ENCODE measurements at places on chromosomes 6 and 20. TPM values are rescaled to one million over a fixed set of nuclear protein-coding genes. Genes with fewer than 3 reads are reported as not detected.

- DNase-seq, result no peak
Measured at GRCh38 chr6:106912091-106912490, 62.4 kb downstream of the CD24 start.

DNA sequence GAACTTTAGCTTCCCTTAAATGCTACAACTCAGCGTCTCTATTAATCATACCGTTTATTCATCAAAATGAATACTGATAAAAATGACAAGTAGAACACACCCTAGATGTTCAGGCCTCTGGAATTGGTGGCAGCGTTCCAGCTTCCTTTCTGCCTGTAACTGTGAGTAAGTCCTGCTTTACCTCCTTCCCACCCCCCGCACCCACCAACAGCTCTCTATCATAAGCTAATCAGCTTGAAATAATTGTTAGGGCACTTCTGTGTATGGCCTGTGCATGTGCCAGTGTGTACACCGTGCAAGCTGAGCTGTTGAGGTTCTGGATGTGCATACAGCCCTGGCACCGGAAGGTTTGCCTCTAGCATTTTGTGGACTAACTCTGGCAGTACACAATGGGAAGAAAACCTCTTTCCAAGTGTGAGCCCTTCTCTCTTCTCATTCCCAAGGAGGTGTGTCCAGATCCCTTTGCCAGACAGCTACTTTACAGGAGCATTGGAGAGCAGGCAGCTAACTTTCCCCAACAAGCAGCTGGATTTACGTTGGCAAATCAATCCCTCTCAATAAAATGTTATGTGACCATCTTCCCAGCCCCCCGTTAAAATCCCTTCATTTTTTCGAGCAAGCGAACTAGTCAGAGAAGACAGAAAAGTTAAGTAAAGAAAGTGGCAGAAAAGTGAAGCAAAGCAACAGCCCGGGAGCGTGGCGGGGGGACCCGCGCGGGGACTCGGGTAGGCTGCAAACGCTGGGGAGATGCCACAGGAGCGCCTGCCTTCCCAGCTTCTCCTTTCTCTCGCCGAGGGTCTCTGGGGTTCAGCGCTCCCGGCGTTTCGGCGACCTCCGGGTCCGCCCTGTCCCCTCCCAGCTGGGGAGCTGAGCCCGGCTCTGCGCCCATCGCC is 803 bp upstream of the ADGRG6 start:
- DNase-seq, result peak; percentile 12

DNA sequence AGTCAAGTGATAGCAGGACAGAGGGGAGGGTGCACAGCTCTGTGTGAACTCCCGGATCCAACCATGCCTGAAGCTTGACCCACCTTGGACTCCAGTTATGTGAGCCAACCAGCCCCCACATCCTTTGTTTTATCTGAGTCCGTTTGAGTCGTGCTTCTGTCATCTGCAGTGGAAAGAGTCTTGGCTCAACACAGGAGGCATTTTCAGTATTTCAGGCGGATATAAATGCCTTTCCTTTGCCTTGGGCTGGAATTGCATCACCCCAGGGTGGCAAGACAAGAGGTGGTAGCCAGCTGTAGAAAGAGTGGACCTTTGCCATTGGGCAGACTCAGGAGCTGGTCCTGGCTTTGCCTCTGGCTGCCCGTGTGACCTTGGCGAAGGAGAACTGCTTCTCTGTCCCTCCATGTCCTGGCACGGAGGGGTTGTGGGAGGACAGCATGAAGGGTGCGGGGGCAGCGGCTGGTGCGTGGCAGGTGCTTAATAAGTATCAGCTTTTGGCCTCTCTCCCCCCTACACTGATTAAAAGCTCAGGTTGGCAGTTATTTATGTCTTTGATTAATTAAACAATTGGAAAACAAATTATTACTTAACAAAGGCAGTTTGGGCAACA is 42.6 kb upstream of the APCDD1L start:
- DNase-seq, result no peak

DNA sequence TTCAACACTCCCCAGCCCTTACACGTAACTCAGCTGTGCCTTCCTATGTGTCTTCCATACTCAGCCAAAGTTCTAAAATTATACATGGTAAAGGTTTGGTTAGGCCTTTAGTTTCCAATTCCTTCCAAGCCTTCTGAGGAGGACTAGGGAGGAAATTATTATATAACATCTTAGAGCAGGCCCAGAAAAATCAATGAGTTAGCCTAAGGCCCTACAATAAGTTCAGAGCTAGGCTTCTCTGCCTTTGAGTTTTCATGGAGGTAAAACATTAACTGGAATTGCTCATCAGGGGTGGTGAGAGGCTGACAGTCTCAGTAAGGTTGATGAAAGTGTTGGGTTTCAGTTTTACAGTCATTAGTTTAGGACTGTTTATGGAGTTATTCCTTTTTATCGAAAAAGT is 286.0 kb downstream of the ADGB start:
- no peak for DNase-seq

GRCh38 chr6:151408858-151409257 is 17.5 kb upstream of the ZBTB2 start:
- no peak for DNase-seq

- no peak for DNase-seq
Measured at GRCh38 chr6:15285682-15286294, 39.9 kb downstream of the JARID2 start.

- DNase-seq, result no peak
Measured at GRCh38 chr6:164286011-164286410, 871.5 kb downstream of the QKI start.

DNA sequence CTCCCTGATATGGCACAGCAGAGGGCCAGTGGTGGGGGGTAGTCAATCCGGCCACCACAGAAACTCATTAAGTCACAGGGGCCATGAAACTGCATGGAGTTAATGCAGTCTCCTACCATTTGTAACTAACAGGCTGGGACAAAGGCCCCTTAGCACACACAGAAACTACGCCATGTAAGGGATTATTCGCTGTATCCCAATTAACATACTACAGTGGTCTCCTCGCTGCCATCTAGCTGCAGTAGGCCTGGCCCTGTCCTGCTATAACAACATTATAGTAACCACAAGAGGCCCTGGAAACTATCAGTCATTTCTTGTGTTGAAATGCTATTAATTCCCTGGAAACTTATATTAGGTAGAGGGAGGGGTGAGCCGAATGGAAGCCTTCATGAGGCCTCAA is 72.3 kb upstream of the CCN2 start:
- no peak for DNase-seq

DNA sequence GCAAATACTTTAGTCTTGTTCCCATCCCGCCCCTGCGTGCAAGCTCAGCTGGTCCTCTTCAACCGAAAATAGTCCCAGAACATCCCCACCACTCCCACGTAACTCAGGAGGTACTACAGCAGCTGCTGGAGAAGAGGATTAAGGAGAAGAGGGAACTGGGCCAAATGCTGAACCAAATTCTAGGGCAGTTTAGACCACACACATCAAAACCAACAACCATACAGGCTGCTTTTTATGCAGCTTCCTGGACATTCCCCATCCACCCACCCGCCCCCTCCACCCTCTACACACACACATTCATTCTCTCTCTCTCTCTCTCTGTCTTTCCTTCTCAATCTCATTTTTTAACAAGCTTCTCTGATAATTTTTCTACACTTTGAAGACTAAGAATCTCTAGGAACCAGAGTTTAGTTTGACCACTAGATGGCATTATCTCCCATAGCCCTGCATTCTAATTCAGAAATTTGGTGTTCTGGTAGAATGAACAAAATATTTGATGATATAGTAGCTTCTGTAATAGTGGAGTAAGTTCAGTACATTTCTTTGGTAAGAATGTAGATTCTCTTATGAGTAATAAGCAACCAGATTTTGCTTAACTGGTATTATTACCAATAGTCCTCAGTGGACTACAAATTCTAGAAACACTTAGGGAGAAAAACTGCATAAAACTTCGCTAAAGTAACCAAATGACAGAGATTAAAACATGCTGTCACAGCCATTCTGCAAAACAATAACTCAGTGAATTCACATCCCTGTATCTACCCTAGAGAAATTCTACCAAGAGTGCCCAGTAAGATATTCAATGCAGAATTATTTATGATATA is 52.1 kb upstream of the BEND6 start:
- peak; percentile 15 for DNase-seq

- DNase-seq, result no peak
Measured at GRCh38 chr6:137177611-137178010, 4.2 kb upstream of the IL22RA2 start.

DNA sequence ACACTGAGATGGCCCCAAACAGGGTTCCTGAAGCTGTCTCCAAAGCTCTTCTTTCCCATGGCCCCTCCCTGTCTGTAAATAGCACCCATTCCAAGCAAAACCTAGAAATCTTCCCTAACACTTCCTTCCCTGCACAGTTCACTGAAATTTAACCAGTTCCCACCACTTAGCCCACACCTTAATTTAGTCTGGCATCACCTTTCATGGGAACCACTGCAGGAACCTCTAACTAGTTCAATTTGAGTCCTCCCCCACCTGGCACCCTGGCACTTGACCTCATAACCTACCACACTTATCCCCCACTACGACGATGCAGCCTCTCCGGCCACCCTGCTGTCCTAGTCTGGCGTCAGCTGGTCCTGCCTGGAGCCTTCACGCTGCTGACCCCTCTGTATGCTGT is 278.7 kb downstream of the GMDS start:
- no peak for DNase-seq

DNA sequence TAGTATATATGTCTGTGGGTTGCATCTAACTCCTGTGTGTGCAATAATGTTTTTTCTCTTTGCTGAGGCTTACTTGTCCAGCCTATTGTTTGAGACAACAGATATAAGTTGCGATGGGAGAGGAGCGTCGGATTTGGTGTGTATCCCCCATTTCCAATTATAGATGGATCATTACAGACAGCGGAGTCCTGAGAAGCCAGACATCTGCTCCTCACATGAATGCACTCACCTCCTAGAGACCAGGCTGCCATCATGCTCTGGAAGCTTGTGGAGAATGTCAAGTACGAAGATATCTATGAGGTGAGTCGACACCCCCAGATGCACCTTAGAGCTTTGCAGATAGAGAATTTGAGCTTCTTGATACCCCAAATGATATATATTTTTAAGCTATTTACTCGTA is at the start of gene TFAP2B:
TFAP2B (plus strand) TSS at position 199 of the 400 bp plus-strand sequence; CDS start at position 220, 21 bp downstream.
- no peak for DNase-seq

DNA sequence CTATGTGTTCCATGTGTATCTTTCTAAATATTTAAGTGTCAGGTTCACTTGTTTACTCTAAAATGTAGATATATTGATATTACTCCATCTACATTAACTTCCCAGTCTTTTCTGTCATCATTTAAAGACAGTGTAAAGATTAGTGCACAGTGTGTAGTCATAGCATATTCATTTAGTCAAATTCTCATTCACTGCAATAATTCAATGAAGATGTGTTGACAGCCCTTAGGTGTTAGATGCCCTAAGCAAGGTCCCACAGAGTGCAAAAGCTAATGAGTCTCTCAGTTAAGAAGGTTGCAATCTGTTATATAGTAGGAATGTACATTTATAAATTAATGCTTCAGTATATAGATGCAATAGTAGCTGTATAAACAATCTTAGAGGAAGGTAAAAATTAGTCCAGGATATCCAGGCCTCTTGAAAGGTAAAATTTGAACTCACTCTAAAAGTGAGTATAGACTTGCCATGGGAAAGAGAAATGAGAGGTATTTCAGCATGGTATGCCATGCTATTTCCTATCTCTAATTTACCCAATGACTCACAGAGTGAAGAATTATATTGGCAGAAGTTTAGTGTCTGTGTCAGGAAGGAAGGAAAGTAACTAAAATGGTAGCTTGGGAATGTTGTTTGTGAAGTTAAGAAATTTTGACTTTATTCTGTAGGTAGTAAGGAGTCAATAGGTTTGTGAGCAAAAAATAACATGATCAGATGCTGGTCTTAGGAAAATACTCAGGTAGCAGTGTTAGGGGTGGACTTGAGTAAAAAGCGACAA is 969.9 kb upstream of the CITED2 start:
- DNase-seq, result no peak

GRCh38 chr6:1482381-1483166 is 93.2 kb downstream of the FOXF2 start:
- DNase-seq, result no peak

DNA sequence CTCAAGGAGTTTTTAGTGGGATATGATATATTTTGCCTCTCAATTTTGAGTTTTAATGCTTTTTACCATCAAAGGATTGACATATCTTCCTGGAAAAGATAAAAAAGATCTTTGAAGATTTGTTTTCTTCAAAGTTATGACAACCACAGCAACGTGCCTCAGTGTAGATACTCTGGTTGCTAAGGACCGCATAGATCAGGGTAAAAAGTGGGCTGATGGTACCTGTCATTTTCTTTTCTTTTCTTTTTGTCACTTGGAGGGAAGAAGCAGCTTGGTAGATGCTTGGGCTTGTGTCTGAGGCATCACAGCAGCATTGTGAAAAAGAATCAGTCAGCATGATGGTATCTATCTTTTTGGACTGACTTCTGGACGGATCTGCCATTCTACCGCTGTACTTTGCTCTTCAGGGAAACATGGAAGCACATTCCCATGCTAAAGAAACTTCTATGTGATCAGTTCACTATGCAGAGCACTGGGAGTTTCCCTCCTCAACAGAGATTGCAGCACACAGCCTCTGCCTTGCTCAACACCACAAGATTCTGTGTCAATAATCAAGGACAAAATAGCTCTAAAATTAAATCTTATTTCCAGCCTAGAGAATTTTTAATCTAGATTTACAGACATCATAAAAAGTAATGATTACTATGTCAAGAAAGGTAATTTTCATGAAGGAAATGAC is 54.8 kb upstream of the SGK1 start:
- DNase-seq, result peak; percentile 5

GRCh38 chr6:161242779-161243693 is 30.8 kb downstream of the AGPAT4 start:
- DNase-seq, result no peak

- no peak for DNase-seq
Measured at GRCh38 chr6:113476937-113477839, 380.0 kb upstream of the MARCKS start.

DNA sequence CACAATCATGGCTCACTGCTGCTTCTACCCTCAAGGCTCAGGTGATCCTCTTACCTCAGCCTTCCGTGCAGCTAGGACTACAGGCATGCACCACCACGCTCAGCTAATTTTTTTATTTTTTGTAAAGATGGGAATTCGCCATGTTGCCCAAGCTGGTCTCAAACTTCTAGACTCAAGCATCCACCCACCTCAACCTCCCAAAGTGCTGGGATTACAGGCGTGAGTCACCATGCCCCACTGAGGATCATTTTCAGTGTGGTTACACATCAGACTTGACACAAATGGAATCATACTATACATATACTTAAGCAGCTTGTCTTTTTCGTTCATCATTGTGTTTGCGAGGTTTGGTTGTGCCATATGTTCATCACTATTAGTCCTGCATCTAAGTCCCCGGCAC is 26.6 kb downstream of the ZC3H12D start:
- no peak for DNase-seq

DNA sequence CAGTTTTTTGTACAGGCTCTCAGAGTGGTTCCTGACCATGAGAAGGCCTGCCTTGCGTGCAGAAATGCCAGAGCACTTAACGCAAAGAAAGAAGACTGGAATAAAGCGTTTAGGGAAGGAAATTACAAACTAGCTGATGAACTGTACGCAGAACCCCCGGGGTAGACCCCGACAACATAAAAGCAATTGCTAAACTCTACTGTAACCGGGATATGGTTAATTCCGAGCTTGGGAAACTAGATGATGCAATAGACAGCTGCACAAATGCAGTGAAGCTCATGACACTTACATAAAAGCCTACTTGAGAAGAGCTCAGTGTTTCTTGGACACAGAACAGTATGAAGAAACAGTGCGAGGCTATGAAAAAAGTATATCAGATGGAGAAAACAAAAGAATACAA is 35.7 kb downstream of the CITED2 start:
- no peak for DNase-seq

The COL21A1 gene
- polyA plus RNA-seq, result 1.4 TPM

The RCAN2 gene
- polyA plus RNA-seq, result not detected

The TMC2 gene
- polyA plus RNA-seq, result not detected

The EPHA7 gene
- polyA plus RNA-seq, result 0.29 TPM

The PDSS2 gene
- 7.2 TPM for polyA plus RNA-seq

The DPPA5 gene
- polyA plus RNA-seq, result not detected

The HMGN3 gene
- polyA plus RNA-seq, result 94.2 TPM

The GMPR gene
- polyA plus RNA-seq, result 0.53 TPM

The PMEPA1 gene
- polyA plus RNA-seq, result 152 TPM
